ENCODE measurements at places on chromosomes 2 and 18. TPM values are rescaled to one million over a fixed set of nuclear protein-coding genes. Genes with fewer than 3 reads are reported as not detected.

FASTKD2 gene
- 36.3 TPM for total RNA-seq

PSMA8 gene
- not detected for total RNA-seq

KLHL41 gene
- 0.85 TPM for total RNA-seq

CHMP1B gene
- 63.9 TPM for total RNA-seq

ABCG5 gene
- total RNA-seq: not detected

SCYGR2 gene
- total RNA-seq: not detected

CPS1 gene
- 18.4 TPM for total RNA-seq
